ENCODE measurements at places on chromosomes 12 and 14.

GRCh38 chr14:63452796-63453195, 90.4 kb downstream of the PPP2R5E start:
- peak; percentile 16 for DNase-seq

GRCh38 chr14:39417014-39417413, 15.2 kb downstream of the FBXO33 start:
- DNase-seq: no peak

DNA sequence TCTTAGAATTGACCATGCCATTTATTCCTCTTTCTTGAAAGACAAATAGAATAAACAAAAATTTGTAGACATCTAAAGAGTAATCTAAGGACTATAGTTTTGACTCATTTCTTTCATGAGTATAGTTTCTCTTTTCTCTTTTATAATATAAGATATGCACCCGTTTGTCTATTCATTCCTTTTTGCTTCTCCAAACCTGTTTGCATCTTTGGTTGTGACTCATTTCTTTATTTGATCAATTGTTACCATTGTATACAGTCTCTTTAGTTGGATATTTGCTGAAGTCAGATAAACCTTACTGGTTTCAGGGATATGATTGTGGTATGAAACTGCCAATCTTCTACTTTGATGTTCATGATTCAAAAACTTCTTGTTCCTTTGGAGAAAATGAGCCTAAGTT, 268.7 kb downstream of the FBXL14 start:
- DNase-seq: no peak

DNA sequence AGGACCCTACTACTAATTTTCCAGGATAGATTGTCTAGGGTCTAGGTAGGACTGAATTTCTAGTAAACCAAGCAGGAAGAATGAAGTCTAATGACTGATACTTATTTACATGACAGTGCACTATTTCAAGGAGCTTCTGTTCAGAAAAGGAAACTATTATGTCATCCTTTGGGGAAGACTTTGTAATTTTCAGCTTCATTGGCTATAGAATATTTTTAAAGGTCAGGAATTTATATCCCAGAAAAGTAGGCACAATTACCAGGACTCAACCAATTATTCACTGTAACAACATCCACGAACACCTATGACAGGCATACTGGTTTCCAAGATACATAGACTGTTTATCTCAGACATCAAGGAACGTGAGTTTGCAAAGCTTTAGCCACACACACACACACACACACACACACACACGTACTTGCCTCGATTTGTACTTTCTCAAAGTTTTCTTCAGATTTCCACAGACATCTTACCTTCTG, 23.2 kb downstream of the OR6S1 start:
- DNase-seq: no peak

DNA sequence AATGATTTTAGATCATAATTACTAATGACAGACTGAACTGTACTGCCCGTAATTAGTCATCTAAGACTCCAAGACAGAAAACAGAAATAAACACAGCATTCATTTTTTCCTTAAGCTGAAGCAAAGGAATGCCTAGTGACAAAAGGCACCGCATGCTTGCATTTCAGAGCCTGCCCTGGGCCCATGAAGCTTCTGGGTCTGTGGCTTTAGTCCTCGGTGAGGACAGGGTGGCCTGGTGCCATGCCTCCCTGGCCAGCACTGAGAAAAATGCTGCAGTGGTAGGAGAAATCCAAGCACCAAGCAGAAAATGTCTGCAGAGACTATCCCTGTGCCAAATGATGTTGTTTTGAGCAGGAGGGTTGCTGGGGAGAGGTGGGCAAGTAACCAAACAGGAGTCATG, 171.6 kb downstream of the CALM1 start:
- no peak for DNase-seq

GRCh38 chr14:71720978-71721624, 211.1 kb upstream of the RGS6 start:
- peak; percentile 67 for DNase-seq

GRCh38 chr14:67856827-67857226, 37.2 kb downstream of the RAD51B start:
- DNase-seq: peak; percentile 45

DNA sequence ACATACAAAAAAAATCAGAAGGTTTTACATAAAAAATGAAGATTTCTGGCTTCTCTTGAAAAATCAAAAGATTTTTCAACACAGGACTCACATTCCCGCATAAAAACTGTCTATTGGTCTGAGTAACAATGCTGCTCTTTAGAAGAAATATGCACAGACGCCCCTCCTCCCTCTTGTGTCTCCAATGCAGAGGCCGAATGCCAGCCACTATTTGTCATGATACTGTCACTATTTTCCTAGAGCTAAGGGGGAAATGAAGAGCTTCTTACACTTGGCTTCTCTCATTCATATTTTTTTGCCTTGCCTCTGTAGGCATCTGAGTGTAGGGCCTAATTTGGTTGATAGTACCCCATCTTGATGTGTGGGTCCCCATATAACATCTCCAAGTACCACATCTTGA, 98.0 kb downstream of the BBS10 start:
- DNase-seq: no peak

- no peak for DNase-seq
These were observed 23.5 kb downstream of the SIX6 start for GRCh38 chr14:60532442-60532841.

- DNase-seq: peak; percentile 38
These were observed 20.7 kb downstream of the ATXN2 start for GRCh38 chr12:111578276-111578970.

DNA sequence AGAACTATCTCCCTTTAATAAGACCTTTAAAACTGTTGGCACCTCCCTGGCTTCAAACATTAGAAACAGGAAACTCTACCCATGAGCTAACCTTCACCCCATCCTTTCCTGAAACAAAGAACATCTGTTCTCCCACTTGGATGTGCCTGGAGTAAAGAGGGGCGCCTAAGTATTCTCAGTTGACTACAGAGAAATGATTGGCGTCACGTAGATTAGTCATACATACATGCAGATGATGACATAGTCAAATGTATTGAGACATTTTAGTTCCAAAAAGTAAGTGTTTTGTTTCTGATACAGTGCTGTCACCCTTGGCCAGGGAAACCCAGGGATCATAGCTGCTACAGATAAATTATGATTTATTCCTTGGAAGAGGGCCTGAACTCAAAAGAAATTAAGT, 260.0 kb upstream of the PLEKHG7 start:
- DNase-seq: no peak

DNA sequence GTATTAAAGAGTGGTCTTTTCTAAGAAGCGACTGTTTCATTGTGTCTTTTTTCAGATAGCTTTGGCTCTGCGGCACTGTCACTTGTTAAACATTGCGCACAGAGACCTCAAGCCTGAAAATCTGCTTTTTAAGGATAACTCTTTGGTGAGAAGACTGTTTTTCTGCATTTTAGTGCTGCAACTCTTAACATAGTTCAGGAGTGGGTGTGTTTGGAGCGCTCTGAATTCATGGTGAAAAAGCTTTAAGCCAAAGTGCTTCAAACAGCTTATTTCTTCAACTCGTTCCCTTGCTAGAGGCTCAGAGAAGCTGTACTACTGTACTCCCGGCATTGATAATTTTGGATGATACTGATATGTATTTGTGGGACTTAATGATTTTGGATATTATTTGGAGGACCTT, 28.2 kb downstream of the MAPKAPK5 start:
- no peak for DNase-seq

- DNase-seq: no peak
These were observed 42.0 kb upstream of the PRICKLE1 start for GRCh38 chr12:42631513-42631912.

- DNase-seq: no peak
These were observed 162.7 kb downstream of the ETV6 start for GRCh38 chr12:11812241-11812585.

- no peak for DNase-seq
These were observed 18.4 kb downstream of the PIGH start for GRCh38 chr14:67581643-67582042.

GRCh38 chr14:35399083-35399937, 5.2 kb downstream of the NFKBIA start:
- DNase-seq: no peak

Data from GM03348 (cell line).